AG20443 (cell line): ENCODE measurements at places on chromosomes 3 and 15.
A peak's percentile ranks its signal among the peaks of the same experiment; 100 is the strongest.

DNA sequence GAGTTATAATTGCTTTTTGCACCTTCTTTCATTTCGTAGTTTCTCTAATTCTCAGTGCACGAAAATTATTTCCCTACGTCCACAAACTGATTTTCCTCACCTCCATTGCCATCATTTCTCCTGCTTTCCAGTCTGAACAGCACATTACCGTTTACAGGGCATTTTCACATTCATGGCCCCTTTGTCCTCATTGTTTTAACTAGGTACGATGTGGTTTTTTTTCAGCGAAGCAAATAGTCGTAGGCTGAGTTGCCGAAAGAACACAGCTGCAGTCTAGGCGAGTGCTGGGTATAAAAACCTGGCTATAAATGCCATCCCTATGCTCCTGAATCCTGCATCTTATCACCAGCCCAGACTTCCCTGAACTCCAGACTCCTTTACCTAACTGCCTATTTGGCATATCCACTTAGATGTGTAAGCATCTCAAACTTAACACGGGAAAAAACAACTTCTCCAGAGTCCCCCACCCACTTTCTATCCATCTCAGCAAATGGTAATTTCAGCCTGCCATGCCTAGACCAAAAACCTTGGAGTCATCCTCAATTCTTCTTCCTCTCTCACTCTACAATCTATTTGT lies 691 bp upstream of the FSIP1 start:
- DNase-seq = no peak

DNA sequence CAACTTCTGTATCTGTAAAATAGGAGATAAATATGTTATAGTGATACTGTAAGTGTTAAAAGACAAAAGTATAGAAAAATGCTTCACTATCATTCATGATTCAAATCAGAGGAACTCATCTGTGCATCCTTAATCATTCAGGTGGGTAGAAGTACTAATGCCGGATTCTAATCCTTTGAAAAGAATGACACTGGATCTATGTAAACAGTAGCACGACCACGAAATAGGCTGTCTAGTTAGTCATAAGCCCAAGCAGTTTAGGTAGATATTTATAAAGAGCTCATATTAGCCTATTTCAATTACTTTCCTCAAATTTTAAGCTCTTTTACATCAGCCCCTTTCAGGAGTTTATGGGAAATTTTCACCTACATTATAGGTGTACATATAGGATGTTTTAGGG lies 437.9 kb downstream of the SOX2 start:
- no peak for DNase-seq

DNA sequence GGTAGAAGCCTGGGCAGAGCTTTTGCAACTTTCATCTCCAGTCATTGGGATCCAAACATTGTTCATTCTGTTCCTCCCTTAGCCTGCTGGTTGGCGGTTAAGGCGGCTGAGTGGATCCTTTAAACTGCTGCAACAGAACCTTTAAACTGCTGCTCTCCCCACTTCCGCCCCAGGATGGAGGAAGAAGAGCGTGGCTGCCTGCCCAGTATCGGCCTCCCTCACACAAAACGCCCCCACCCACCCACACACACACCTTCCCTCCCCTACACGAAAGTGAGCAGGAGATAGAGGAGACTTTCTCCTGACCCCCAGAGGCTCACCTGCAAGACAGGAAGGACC lies 460 bp upstream of the ZMAT3 start:
- DNase-seq = peak; percentile 51

DNA sequence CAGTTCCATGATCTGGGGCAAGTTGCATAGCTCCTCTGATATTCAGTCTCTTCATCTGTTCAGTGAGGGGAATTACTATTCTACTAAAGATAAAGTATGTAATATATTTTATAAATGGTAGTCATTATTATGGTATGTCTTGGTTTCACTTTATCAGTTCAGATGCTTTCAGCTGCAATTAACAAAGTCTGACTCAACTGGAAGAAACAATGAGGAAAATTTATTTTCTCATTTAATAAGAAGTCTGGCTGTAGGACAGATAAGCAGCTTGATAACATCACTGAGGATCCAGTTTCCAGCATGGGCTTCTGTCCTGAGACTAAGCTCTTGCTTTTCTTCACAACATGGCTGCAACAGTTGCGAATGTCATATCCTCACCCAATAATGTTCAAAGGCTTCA lies 354.3 kb upstream of the TRIM42 start:
- DNase-seq = no peak

DNA sequence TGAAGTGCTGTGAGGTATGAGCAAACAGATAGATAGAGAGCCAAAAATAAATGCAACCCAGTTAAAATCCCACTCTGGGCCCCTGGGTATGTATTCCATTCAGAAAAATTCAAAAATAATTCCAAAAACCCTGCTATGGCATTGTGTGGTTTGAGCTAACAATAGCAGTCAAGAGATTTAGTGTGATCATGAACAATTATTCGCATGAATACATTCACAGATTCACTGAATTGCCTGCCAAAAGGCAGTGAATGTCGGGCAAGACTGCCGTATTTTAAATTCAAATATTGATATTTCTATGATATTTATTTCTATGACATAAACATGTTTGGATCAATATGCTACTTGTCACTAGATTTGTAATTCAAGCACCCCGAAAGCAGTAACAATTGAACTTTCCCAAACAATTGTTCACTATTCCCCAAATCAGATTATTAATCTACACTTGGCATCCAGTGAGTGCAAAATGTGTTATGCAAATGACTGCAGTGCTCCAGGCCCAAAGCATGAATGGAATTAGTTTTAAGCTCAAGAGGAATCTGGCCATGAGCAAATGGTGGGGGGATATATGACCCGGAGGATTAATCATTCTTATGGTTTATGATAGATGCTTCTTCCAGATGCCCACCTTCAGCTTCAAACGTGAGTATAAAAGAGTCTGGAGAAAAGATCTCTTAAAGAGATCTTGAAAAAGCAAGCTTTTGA lies 417.0 kb upstream of the MEIS2 start:
- DNase-seq = no peak

- no peak for DNase-seq
These were observed 220.1 kb downstream of the TBC1D2B start for GRCh38 chr15:77857419-77857818.

- no peak for DNase-seq
These were observed 2.9 kb downstream of the LTK start for GRCh38 chr15:41510728-41511127.

- DNase-seq = no peak
These were observed 319.9 kb downstream of the NAALADL2 start for GRCh38 chr3:175179055-175179454.

DNA sequence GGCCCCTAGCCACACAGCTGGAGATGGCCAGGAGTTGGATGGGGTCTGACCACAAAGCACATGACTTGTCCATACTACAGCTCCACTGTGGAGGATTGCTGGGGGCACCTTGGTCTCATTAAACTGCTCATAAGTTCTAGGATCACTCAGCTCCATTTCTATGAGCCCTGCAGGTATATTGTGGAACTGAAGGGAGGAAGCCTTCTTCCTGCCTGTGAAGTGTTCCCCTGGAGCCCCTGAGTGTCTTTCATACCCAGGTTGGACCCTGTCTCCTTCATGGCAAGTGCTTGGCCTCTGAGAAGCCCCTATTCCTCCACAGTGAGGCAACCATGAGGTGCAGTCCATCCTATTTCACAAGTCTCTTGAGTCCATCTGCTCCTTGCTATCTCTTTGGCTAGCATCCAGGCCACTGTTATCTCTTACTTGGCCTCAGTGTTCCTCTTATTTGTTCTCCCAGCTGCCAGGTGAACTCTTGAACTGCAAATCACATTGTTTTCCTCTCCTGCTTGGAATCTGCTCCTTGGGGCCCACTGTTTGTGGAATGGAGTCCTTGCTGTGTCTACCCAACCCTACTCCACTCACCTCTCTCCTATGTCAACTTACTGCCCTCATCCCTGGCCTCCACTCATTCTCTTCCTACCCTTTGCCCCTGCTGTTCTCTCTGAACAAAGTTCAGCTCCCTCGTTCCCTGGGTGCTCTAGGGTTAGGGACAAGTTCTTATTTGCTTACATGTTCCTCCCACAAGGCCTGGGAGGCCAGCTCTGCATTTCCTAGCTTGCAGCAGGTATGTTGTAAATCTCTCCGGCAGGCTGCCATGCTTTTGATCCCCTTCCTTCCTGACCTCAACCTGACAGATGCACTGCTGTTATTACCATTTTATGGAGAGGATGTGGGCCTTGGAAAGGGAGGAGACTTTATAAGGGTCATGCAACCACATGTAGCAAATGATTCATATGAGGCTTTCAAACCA lies 1.2 kb downstream of the ACOX2 start:
- DNase-seq = peak; percentile 2

DNA sequence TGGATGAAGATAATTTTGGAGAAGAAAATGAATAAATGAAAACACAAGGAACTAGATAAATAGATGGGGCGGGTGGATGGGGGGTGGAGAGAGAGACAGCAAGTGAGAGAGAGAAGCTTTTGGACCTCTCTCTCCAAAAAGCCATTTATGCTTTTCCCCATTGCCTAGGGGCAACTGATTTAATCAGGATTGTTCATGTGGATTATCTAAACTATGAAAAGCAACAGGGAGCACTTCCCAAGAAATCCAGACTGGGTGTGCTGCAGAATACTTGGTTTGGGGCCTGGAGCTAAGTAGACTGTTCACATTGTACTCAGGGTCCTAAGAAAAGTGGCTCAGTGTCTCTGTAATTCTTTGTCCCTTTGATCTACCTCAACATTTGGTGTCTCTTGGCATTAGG lies 367.0 kb downstream of the TIGIT start:
- DNase-seq = no peak

DNA sequence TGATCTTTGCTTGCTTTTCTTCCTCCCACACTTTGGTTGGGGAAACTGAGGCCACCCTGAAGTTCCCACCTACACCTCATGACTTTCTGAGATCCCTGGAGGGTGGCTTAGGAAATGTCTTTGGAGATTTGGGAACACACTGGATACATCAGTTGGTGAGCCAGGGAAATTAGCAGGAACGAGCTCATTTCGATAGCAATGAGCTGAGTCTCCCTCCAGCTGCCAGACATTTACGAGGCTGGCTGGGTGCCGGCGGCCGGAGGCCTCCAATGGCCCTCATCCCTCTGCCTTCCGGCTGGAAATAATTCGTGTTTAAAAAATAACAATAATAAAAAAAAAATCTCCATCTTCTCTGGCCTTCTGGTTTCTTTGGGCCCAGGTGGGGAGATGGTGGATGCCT lies 38.8 kb downstream of the SMAD6 start:
- peak; percentile 89 for DNase-seq

GRCh38 chr15:79728867-79729266 lies 167.9 kb downstream of the MTHFS start:
- DNase-seq = no peak

DNA sequence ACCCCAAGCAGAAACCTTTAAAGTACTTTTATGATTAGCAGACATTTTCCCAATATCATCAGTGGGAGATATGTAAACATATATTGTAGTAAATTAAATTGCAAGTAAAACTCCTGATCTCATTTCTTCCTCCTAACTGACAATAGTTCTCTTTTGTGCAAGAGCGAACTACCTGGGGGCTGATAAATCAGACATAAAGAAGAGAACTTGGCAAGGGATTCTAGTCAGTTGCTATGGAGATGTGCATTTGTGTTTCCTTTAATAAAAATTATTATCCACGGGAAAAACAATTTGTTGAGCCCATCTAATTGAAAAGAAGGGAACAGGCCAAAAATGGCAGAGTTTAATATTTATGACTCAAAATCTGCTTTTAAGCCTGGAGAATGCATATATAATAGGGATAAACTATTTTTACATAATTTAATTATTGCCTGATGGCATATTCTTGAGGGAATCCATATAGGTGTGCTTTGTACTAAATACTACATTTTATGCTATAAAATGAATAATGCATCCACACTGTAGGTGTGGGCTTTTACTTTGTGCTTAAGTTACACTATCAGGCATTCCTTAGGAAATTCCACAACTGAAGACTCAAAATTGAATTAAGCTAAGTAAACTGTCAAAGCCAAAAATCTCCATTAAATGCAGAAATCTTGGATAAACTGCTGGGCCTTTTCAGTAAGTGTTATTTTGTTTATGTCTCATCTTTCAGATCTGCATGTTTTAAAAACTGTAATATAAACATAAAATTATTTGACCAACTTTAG lies 258.1 kb downstream of the ERC2 start:
- no peak for DNase-seq

DNA sequence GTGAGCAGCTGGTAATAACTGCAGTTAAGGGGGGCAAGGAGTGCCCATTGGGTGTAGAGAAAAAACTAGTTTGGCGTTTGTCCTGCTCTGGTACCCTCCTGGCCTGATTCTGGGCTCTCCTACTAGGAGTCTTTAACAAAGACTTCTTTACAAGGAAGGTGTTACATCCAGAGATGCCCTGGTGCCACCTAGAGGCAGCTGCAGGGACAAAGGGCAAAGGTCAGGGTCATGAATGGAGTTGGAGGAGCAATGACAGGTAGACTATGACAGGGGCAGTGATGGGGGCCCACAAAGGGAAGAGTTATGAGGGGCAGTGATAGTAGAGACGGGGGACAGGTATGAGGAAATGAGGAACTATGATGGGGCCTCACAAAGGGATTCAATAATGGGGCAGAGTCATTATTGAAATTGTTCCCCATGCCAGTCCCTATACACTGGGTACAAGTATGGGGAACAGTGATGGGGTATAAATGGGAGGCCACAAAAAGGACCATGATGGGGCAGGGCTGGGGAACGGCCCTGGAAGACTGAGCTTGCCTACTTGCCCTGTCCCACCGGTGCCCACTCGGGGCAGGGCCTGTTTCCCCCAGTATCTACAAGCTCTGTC lies 7.9 kb downstream of the CCDC71 start:
- no peak for DNase-seq

GRCh38 chr3:142611206-142611605 lies 15.0 kb downstream of the PLS1 start:
- DNase-seq = no peak

GRCh38 chr15:78640527-78641101 lies 396 bp downstream of the CHRNB4 start:
- no peak for DNase-seq

GRCh38 chr3:89395456-89395855 lies 288.0 kb downstream of the EPHA3 start:
- DNase-seq = no peak

DNA sequence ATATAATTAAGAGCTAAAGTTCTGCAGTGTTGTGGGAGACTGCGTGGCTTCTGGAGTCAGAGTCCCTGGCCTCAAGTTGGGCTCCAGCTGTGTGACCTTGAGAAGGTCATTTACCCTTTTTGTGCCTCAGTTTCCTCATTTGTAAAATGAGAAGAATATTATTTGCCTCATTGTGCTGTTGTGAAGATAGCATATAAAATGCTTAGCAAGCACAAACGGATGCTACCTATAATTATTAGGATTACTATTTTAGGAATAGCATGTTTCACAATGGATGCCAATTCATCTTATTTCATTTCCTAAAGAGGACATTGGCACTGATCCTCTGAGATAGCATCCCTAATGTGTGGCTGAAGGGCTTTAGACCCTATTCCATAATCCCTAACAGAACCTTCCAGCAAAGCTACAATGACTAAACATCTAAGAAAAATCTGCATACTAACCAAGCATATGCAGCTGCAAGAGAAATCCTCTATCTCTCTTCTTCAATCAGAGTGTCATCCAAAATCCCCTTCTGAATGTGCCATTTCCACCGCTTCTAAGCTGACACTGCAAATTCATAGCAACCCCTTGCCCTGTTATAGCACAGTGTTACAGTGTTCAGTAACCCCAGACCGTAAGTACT lies 148.3 kb downstream of the RBMS3 start:
- DNase-seq = no peak

GRCh38 chr3:24034464-24034863 lies 89.4 kb downstream of the NR1D2 start:
- DNase-seq = no peak

- peak; percentile 83 for DNase-seq
These were observed 23.4 kb upstream of the GALNT15 start for GRCh38 chr3:16151109-16151508.

- DNase-seq = no peak
These were observed 170.1 kb downstream of the NSUN3 start for GRCh38 chr3:94232921-94233320.

- no peak for DNase-seq
These were observed 17.5 kb upstream of the P2RY1 start for GRCh38 chr3:152817400-152817799.
